ENCODE measurements at places on chromosomes 4 and X.

DNA sequence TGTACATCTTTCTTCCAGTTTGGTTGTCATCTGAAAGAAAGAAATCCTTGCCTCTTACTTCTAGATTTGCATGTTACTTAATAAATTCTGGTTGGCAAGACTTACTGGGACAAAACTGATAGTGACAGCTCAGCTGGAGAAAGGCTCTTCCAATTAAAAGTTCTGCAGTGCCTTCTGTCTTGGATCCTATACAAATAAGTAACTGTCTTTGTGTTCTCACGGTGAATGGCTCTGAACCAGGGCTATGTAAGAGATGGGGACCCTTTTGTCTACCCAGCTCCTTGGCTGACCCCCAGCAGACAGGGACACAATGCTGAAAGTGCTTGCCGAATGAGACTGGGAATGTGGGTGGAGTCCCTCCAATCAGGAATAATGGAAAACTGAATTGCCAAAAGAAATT, 89.5 kb downstream of the AASDH start:
- no peak for DNase-seq

DNA sequence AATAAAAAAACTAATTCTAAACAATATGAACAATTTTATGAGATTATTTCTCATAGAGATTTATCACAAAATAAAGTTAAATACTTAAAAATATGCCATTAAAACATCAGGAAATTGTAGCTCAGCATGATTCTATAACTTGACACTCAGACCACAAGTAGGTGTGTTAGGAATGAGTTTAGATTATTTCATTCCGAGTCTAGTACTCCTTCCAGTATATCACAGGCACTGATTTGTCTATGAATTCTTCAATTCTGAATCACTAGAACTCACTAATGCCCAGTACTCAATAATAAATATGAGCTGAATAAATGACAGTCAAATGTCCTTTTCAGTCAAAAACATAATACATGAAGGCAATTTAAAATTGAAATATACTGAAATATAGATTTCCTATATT, 22.2 kb downstream of the BOD1L1 start:
- no peak for DNase-seq

DNA sequence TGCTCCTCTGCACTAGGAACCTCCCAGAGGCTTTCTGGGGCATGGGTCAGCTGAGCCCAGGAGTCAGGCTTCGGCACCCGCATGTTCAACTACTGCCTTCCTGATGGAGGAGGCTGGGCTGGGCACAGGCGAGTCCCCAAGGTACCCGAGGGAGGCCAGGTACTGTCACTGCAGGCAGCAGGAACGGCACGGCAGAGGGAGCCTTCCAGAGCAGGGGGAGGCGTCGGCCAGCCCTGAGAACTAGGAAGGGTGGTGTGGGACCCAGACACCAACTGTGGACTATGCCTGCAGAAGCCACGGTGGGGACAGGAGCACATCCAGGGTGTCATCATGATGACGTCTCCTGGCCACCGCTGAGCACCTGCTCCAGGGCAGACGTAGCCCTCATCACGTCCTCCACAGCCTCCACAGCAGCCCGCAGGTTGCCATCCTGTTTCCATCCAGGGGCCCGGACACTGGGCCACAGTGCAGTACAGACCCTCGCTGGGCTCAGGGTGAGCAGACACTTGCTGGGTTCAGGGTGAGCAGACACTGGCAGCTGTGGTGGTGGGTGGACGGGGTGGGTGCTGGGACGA, 40.8 kb downstream of the SORCS2 start:
- no peak for DNase-seq

DNA sequence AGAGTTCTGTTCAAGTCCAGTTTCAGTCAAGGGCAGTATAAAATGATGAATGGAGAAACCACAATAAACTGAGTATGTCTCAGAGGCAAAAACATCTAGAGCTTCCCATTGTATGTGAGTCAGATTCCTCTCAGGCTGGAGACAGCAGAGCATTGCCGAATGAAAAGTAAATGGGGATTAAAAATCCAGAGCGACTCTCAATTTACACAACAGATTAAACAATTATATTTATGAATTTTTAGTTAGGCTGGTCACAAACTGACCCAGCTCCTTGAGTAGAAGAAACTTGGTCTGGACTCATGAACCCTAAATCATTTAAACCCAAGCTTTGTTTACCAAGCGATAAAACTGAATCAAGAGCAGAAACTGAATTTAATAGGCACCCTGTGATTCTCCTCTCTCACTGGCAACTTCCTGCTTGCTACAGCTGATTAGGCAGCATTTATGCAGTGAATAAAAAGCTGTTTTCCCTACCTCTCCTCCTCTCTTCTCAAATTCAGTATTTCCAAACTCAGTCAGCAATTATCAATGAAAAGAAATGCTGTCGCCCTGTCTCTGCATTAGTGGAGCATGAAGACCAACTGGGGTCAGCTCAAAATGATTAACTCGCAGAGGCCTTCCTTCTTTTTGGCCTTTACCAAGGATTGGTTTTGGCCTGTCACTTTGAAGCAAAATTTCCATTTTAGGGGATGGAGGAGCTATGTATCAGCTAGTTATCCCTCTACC, 568.0 kb downstream of the PDHA2 start:
- no peak for DNase-seq

DNA sequence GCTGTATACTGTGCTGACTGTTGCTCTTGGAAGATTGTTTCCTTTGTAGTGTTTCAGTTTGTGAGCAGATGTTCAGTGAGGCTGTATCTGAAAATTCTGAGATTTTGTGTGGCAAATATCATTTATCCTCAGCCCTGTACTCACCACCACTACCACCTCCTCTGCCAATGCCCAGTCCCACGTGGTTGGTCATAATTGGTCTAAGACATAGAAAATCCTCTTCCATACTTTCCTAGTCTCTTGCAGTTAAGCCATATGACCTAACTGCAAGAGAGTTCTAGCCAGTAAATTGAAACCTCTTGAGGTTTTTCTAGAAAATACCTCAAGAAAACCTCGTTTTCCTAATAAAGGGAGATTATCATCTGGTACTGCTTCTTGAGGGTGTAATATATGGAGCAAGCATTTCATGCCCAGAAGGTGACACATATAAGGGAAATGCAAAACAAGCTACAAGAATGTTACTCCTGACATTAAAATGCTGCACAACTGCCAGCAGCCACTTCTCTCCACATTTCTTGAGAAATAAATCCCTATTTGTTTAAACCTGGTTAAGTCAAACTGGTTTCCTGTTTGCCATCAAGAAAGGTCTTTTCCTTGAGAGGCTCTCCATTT, 32.8 kb downstream of the ABCE1 start:
- DNase-seq = no peak

GRCh38 chr4:112674376-112674775, 37.4 kb downstream of the LARP7 start:
- DNase-seq = no peak

DNA sequence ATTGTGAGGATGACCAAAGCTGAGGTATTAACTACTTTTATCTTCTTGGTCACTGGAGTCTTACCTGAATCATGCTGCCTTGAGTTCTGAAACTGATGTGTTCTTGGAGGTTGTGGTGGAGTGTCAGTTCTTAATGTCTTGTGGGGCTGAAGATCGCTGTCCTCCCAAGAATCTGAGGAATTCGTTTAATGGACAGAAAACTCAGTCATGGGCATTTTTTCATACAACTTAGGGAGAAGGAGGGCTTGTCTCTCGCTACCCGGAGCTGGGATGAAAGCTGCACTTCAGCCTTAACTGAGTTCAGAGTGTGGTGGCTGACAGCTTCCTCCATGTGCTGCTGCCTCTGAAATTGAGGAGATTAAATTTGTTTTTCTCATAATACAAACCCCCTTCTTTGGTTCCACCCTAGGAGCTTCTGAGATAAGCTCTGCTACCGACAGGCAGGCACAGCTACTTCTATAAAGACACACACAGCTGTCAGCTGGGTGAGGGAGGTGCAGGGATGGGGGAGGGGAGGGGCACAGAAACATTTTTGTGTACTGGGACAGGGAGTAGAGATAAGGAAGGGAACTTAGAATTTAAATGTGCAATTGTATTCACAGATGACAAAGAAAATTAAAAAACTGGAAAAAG, 30.8 kb downstream of the RBBP7 start:
- DNase-seq = no peak

GRCh38 chr4:125430086-125430485, 115.3 kb downstream of the FAT4 start:
- DNase-seq = no peak

- no peak for DNase-seq
These were observed 134.4 kb upstream of the JADE1 start for GRCh38 chr4:128675083-128675482.

DNA sequence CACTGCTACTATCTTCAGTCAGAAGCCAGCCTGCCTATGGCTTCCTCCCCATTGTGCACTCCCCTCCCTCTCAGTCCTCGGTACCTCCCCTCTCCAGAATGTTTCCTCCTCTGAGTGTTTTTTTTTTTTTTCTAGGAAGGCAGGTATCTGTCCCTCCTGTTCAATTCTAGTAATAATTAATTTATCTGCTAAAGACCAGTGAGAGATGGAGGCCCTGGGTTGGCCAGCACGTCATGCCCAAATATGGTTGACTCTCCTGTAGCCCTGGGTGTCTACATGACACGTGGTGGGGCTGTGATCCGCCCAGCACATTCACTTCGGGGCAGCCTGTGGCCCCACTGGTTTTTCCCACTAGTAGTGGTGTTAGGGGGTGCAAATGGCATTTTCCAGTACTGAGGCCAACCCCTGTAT, 1.8 kb downstream of the FLNA start:
- DNase-seq = no peak

GRCh38 chrX:112137276-112137675, 54.7 kb upstream of the TRPC5 start:
- DNase-seq = no peak

DNA sequence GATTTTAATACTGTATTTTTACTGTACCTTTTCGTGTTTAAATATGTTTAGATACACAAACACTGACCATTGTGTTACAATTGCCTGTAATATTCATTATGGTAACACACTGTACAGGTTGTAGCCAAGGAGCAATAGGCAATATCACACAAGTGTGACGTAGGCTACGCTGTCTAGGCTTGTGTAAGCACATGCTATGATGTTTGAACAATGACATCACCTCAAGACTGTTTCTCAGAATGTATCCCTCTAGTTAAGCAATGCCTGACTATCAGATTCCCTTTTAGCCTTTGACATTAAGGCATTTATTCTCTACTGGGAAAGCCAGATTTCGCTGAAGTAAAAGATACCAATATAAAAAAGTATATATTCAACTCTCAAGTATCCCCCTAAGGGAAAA, 66.2 kb downstream of the VCX3A start:
- no peak for DNase-seq

DNA sequence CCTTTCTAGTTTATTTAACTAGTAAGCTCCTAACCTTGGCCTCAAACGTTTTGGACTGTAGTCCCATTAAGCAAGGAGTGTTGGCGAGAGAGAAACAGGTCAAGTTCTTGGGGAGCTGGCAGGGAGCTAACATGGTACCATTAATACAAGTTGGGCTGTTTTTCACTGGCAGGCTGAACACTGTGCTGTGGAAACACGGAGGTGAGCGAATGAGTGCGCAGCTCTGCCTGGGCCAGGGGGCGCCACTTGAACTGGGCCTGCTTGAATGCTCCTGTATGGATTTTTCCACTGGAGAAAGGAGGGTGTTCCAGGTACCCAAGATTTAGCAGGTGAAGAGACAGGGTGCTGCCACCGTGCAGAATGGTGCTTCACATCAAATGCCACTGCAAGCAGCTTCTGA, 7.4 kb upstream of the SMS start:
- DNase-seq = no peak

- DNase-seq = no peak
These were observed 59.5 kb downstream of the MTM1 start for GRCh38 chrX:150627957-150628356.

DNA sequence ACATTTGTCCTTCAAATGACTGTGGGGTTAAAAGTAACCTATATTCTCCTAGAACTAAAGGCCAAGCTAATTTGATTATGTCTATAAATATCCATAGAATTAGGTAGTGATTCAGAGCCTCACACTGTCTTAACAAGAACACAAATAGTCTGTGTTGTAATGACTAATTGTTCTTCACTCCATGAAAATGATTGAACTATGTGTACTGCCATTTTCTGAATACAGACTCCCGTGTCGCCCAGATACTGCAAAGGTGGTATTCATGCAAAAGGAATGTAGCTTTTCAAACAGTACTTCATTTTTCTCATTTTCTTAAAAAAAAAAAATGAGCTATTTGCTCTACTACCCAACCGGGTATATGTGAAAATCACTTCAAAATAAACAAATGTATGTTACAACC, 11.3 kb upstream of the PHKA2 start:
- no peak for DNase-seq

GRCh38 chrX:11760958-11761357, 2.9 kb downstream of the MSL3 start:
- no peak for DNase-seq

DNA sequence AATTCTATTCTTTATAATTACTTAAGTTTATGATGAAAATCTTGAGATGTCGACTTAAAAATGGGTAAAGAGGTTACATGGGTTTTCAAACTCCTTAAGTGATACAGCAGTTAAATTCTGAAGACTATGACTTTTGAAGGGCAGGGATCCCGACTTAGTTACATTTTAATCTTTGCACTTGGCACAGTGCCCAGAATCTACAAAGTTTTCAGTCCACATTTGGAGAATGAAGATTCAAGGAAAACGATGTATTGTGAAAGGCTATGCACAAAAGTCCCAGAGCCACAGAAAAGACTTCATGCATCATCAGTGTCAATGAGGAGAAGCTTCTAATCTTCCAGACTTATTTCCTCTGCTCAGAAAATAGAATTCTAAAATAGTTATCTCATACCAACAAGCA, 36.3 kb upstream of the GRPR start:
- no peak for DNase-seq

GRCh38 chr4:109078724-109079123, 223.7 kb downstream of the COL25A1 start:
- no peak for DNase-seq

DNA sequence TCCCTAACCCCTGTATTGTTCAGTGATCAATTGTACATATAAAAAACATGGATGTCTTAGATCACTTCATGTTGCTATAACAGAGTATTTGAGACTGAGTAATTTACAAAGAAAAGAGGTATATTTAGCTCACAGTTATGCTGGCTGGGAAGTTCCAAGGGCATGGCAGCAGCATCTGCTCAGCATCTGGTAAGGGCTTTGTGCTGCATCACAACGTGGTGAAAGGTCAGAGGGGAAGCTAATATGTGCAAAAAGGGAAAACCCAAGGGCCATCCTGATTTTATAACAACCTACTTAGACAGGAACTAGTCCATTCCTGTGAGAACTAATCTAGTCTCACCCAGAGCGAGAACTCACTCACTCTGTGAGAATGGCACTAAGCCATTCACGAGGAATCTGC, 128.2 kb upstream of the OTUD4 start:
- no peak for DNase-seq

DNA sequence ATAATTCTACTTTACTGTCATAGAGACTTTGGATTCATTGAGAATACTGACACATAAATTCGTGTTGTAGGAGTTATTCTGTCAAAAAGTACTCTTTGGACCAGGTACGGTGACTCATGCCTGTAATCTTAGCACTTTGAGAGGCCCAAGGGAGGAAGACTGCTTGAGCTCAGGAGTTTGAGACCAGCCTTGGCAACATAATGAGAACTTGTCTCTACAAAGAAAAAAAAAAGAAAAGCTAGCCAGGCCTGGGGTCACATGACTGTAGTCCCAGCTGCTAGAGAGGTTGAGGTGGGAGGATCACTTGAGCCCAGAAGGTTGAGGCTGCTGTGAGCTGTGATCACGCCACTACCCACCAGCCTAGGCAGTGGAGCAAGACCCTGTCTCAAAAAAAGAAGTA, 54.9 kb downstream of the WDR19 start:
- no peak for DNase-seq
